ENCODE measurements at places on chromosomes 3 and 15.

- DNase-seq = no peak
These were observed 158.6 kb downstream of the BBX start for GRCh38 chr3:107681396-107681795.

GRCh38 chr3:149592758-149593240, 65.0 kb downstream of the WWTR1 start:
- no peak for DNase-seq

- DNase-seq = no peak
These were observed 44.1 kb upstream of the UBE2Q2 start for GRCh38 chr15:75799190-75799589.

- no peak for DNase-seq
These were observed at the start of gene MUC4 for GRCh38 chr3:195811756-195812155. MUC4 (minus strand) TSS chr3:195811929; CDS start chr3:195811817, 112 bp downstream.

- no peak for DNase-seq
These were observed 1064.3 kb upstream of the EPHA6 start for GRCh38 chr3:95750097-95750496.

DNA sequence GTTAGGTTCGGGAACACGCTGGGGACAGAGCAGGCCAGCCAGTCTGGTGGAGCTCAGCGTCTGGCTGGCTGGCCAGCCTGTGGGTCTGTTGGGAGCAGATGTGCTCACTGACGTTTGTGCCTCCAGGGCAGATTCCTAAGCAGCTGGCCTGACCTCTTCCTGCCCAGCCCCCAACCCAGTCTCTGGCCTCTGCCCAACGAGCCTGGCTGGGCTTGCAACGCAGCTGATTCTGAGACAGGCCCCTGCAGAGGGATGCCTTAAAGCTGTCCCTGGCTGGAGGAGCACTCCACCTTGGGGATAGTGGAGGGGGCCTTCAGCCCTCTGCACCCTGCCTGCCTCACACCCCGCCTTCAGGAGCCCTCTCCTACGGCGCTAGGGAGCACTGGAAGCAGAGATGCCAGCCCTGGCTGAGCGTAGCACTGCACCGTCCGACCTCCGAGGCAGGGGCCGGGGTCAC, 46.0 kb downstream of the KLF13 start:
- DNase-seq = peak; percentile 37

- DNase-seq = no peak
These were observed 135.3 kb upstream of the DAZL start for GRCh38 chr3:16740515-16740914.

- DNase-seq = no peak
These were observed 109.4 kb downstream of the ATG7 start for GRCh38 chr3:11381563-11381962.

- no peak for DNase-seq
These were observed 554.1 kb downstream of the GOLGA6L6 start for GRCh38 chr15:19987389-19988048.

DNA sequence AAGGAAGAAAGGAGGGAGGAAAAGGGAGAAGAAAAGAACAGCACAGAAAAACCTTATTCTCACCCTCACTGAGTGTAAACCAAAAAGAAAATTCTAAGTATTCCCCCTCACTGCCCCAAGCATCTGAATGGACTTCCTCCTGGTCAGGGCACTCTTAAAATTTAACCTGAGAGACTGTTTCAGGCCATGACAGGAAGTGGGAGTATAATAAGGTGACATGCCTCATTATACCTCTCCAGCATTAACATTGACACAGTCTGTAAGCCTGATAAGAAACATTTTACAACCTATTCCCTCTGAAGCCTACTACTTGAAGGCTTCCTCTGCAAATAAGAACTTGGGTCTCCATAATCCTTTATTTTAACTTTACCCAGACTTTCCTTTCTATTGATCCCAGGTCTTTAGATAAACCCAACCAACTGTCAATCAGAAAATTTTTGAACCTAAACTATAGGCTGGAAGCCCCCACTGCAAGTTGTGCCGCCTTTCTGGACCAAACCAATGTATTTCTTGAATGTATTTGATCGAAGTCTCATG, 41.7 kb downstream of the SLCO2A1 start:
- DNase-seq = no peak

DNA sequence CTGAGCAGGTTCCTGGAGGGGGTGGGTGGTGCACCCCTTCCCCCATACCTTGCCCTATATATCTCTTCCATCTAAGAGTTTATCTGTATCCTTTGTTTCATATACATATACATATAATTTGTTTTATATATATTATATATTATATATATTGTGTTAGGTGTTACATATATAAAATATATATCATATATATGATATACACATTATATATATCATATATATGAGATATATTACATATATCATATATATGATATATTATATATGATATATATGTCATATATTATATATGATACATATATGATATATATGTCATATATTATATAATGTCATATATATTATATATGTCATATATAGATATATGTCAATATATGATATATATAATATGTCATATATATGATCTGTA, 31.1 kb downstream of the EXD1 start:
- no peak for DNase-seq

- no peak for DNase-seq
These were observed 417.4 kb upstream of the MDFIC2 start for GRCh38 chr3:70729845-70730244.

DNA sequence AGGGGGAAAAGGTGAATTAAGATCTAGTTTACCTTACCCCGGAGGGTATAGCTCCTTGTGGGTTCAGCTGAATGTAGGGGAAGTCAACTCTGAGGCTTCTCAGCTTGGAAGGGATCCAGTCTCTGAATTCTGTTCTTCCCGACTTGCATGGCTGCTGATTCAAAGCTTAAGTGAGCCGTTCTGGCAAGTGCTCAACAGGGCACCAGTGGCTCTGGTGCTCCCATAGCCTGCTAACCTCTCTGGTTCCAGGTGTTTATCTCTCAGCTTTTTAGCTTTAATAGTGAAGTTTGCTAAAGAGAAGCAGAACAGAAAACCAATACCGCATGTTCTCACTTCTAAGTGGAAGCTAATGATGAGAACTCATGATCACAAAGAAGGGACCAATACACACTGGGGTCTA, 46.3 kb upstream of the RBP1 start:
- DNase-seq = no peak

GRCh38 chr15:70125605-70126004, 27.9 kb upstream of the TLE3 start:
- DNase-seq = no peak

- DNase-seq = no peak
These were observed 157.2 kb downstream of the CADPS start for GRCh38 chr3:62718011-62718410.

- DNase-seq = peak; percentile 54
These were observed 121.0 kb downstream of the GREM1 start for GRCh38 chr15:32838820-32839219.

DNA sequence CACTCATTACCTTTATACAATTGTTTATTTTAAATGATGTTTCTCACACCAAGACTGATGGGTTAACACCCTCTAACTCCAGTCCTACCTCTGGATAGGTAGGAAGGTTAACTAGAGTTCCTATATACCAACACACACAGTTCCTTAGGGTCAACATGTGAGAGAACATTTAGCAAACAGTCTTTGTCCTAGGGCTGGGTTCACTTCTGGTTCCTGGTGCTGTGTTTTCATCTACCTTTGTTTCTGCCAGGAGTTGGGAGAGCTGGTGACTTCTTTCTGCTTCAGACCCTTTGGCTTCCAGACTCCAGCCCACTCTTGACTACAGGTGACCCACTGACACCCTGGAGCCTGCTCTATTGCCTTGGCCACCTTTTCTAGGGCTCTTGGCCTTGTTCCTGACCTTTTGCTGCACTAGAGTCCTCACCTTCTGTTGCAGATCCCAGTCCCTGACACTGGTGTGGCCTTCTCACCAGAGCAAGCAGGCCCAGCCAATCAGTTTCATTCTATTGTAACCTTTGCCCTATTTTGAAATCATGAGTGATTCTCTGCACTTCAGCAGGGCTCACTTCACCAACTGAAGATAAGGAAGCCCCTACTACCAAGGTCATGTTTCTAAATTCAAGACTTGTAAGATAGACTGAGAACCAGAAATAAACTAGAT, 50.0 kb upstream of the SECISBP2L start:
- no peak for DNase-seq

DNA sequence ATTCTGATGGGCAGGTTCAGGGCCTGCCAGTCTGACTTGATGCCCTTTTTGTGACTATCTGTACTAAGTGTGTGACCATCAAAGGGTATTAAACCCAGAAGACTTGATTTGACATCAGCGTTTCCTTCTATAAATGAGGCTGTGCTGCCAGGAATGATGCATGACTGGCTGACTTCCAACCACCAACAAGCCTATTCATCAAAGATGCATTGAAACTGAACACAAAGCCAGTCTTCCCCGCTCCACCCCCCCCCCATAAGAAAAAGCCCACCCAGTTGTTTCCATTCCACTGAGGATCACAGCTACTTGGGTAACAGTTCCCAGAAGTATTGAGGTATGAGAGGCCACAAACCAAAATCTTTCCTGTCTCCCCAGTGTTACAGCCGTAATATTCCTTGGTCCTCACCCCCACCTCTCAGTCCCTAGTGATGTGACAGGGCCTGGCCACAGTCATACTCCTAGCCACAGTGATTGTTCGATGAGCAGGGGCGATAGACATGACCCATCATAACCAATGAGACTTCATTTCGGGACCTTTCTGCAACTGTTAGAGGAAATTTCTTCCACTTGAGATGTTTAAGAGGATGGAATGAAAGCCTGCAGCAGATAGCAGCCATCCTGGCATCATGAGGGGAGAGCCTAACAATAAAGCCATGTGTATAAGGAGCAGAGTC, 22.6 kb downstream of the SH3BP5 start:
- DNase-seq = peak; percentile 19

- DNase-seq = no peak
These were observed 1.1 kb downstream of the HDGFL3 start for GRCh38 chr15:83206526-83207008.

DNA sequence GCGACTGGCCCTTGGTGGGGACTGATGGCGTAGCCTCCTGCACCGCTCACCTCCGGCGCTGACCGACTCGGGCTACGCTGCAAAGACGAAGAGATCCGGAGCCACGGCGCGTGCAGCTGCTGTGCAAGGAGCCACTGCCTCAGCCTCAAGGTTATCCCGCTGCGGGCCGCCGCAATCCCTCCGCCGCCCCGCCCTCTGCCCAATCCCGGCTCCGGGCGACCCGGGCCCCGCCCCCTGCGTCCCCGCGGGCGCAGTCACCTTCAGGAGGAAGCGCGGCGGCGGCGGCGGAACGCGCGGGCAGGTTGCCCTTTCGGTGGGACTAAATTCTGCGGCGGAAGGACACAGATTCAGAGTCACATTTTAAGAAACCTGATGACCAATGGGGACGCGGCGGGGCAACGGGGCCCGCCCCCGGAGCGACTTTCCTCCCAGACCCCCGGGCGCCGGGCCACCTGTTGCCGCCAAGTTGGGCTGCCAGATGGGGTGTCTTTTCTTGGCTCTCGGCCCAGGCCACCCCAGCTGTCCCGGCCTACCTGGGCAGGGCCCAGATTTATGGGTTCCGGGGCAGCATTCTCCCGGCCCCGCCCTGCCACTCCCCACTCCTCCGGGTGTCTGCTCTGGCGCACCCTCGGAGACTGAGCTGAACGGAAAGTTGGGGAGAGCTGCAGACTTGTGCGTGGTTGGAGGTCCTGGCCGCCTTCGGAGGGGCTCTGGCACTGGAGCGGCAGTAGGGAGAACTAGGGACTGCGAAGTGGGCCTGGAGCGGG, at the start of gene PKM:
TSS of gene PKM (minus strand) at position 125 of the 767 bp plus-strand sequence. CDS start 12,093 bp downstream, outside the sequence.
- peak; percentile 73 for DNase-seq

- DNase-seq = no peak
These were observed 74.0 kb upstream of the TTBK2 start for GRCh38 chr15:42994546-42994945.

DNA sequence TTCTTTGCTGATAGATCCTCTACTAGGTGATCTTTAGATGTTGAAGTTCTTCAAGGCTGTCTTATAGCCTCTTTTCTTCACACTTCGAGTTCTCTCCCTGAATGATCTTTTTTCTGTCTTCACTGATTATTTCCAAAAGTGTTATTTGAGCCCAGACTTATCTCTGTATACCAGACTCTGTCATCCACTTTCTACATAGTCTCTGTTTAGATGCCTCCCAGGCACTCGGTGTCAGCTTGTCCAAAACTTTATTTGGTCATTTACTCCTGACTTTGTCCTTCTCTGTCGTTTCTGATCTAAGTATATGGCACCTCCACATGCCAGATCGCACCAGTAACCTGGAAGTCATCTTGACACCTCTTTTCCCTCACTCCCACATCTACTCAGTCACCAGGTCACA, 27.6 kb downstream of the KLHL18 start:
- DNase-seq = no peak

DNA sequence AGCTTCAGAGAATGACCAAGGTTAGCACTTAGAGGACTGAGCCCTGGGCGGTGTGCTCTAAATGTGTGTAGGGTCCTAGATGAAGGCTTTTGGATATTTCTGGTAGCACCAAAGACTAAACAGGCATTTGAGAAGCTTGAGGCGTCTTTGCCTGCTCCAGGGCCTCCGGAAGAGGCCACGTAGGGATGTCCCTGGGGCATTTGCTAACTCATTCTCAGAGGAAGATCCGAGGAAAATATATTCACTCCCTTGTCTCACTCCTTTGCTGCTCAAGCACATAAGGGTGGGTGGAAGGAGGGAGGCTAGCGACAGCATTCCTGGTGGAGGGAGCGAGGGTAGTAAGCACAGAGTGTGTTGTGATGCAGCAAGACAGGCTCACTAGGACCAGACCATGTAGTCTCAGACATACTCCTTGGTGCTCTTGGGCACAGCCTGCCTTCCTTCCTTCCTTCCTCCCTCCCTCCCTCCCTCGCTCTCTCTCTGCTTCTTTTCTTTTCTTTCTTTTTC, 38.5 kb upstream of the XCR1 start:
- DNase-seq = no peak

DNA sequence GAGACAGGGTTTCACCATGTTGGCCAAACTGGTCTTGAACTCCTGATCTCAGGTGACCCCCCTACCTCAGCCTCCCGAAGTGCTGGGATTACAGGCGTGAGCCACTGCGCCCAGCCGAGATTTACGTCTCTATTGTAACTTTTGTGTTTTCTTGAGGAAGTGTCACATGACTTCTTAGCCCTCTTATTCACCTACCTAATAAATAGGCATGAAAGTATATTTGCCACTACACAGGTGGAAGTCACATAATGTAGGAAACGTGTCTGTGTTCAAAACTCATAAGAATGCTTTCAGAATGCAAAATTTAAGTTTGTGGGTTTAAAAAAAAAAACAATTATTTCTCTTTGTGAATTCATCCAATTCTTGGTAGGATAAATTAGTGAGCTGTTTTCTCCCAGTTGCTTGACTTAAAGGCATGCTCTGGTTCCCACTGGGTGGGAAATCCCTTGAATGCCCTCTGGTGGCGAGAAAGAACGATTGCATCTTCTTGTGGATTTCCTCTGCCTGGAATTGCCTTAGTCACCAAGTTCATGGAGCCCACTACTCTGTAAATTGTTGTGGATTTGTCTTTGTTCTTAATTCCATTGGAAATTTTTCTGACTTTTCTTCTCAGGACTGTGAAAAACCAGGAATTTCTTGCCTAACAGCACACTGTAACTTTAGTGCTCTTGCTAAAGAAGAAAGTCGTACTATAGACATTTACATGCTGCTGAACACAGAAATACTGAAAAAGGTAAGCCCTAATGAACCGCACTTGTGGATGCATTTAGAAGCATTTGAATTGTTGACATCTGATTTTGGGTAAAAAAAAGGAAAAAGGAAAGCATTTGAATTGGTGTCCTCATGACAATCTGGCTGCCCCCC, 82.2 kb upstream of the CTDSPL start:
- peak; percentile 10 for DNase-seq

- DNase-seq = no peak
These were observed 435 bp downstream of the RAB27A start for GRCh38 chr15:55289011-55289745.

Data from substantia nigra (tissue), 51 donors.